ENCODE measurements at places on chromosomes 12 and 14.

- DNase-seq: no peak
Observed at GRCh38 chr14:102103062-102103695, 16.3 kb upstream of the HSP90AA1 start.

- no peak for DNase-seq
Observed at GRCh38 chr12:109092497-109093021, 713 bp downstream of the ALKBH2 start.

- DNase-seq: no peak
Observed at GRCh38 chr12:48800971-48801370, 12.1 kb upstream of the ADCY6 start.

DNA sequence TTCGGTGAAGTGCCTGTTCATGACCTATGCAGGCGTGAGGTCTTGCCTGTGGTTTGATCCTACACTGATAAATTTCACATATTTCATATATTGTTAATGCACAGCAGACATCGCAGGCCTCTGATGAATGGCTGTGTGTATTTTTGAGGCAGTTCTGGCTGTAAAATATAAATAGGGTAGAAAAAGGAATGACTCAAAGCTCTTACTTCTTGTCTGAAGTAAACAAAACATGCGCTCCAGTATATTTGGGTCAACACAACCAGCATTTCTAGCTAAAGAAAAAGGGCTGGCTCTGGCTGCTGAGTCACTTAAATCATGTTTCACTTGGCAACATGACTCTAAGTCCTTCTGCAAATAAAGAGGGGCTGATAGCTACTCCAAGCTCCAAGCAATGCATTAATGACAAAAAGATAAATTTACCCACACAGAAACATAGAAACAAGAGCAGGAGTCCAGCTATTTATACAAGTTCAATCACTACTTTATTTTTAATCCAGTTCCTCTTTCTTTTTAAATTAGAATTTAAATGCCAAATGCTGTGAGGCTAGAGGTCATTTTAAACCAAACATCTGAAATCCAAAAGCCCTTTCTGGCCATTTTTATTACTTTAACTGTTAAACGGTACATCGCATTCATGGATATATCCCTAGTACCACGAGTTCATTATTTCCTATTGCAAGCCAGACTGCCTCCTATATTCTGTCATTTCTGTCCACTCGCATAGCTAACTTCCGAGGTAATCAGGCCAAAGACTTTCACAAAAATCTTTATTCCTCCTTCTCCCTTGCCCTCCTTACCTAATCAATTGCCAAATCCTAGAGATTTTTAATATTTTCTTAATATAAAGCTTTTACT is 54.3 kb upstream of the TMCC3 start:
- no peak for DNase-seq

- DNase-seq: no peak
Observed at GRCh38 chr14:92362781-92363235, 39.8 kb downstream of the SLC24A4 start.

- DNase-seq: no peak
Observed at GRCh38 chr12:92968176-92968813, 39.2 kb upstream of the EEA1 start.

GRCh38 chr12:110844131-110844530 is 2.7 kb upstream of the CCDC63 start:
- no peak for DNase-seq

- no peak for DNase-seq
Observed at GRCh38 chr12:1533205-1533601, 61.2 kb downstream of the FBXL14 start.

DNA sequence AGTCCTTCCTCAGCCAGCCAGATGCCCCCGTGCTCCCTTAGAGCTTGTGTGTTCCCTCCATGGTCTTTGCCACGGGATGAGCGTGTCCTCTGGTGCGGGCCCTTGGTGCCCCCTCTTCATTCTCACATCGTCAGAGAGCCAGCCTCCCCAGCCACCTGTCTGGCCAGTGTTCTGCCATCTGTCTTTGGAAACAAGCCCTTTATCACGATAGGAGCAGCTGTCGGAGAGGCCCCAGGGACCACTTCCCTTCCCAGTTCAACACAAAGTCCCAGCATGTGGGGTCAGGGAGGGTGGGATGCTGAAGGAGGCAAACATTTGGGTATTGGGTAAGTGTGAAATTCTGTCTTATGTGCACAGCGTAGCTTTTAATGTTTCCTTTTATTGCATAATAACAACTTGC is 44.5 kb downstream of the DYNC1H1 start:
- DNase-seq: no peak

GRCh38 chr12:117466677-117467362 is 105.4 kb upstream of the NOS1 start:
- DNase-seq: no peak

DNA sequence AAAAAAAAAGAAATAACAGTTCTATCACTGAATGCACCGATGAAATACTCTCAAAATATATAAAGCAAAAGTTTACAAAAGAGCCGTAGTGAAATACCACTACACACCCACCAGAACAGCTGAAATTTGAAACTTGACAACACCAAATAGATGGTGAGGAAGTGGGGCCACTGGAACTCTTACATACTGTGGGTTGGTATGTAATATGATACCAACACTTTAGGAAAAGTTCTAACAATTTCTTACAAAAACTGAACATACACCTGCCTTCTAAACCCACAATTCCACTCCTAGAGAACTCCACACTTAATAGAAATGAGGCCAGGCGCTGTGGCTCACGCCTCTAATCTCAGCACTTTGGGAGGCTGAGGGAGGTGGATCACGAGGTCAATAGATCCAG is 14.1 kb downstream of the EIF5 start:
- no peak for DNase-seq

DNA sequence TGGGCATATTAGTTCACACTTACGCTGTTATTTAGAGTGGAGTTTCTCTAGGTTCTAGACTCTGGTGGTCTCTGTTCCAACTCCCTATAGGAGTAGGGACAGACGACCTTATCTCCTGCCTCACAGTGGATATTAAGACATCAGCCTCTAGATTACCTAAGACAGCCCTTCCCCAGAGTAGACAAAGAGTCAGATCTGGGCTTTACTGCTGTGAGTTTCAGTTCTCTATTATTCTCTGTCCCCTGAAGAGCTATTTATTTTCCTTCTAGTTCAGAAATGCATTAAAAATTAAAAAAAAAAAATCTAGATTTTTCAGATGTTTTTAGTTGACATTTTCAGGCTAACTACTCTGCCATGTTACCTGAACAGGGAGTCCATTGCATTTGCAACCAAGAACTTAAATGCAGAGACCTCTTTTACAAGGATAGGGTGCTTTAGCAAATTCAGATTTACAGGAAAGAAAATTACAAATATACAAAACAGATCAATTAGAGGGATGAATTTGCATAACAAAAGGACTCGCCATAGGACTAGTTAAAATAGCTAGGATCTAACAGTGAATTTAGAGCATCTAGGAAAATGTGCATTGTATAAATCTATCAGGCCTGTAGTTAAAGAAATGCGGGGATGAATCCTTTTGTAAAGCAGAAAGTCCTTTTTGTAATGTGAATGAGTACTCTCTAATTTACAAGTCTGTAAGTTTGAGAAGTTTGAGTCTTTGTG is 381.4 kb downstream of the APAF1 start:
- no peak for DNase-seq

GRCh38 chr12:107287436-107288413 is 194.4 kb upstream of the CRY1 start:
- no peak for DNase-seq

GRCh38 chr14:73685328-73685727 is 28.9 kb downstream of the PNMA1 start:
- DNase-seq: no peak

- DNase-seq: no peak
Observed at GRCh38 chr12:24252602-24253001, 303.1 kb upstream of the SOX5 start.

GRCh38 chr12:121558956-121559355 is 21.9 kb downstream of the KDM2B start:
- DNase-seq: no peak

DNA sequence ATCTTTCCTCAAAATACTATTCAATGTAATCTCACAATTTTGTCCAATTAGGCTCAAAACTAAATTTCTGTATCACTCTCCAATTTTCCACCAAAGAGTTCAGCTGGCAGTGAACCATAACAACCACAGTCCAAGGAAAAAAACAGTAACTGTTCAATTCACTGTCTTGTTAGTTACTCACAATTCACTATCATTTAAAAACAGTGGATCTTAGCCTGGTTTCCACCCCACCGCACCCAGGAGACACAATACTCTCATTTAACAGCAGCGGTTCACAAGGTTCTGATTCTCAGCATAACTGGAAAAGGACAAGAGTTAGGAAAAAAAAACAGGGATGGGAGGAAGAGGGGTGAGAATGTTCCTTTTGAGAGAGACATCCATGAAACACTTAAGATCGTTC is 40.5 kb downstream of the MED13L start:
- DNase-seq: no peak

- DNase-seq: no peak
Observed at GRCh38 chr12:130351326-130351725, 13.6 kb downstream of the PIWIL1 start.

GRCh38 chr12:130764475-130765185 is 48.5 kb upstream of the RIMBP2 start:
- DNase-seq: no peak

- no peak for DNase-seq
Observed at GRCh38 chr12:31964280-31964679, 5.1 kb downstream of the RESF1 start.

DNA sequence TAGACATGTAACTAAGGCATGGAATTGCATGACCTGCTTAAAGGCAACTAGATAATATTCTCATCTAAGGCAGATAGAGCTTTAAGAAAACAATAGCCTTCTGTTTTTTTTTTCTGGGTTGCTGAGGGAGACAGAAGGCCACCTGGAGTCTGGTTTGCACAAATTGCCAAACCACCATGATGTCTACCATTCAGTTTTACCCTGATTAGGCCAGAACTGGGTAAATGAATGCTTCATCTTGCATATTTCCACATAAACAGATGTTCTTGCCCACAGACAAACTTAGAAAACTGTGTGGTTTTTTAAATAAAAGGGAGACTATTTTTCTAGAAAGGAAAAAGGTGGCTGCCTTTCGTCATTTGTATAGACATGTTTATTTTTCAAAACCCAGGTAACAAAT is 278.7 kb upstream of the PRICKLE1 start:
- DNase-seq: no peak

- no peak for DNase-seq
Observed at GRCh38 chr12:38759621-38760020, 145.8 kb downstream of the CPNE8 start.

GRCh38 chr12:88245905-88246304 is 103.8 kb downstream of the TMTC3 start:
- DNase-seq: no peak

GRCh38 chr12:122878780-122879612 is 16.9 kb downstream of the VPS37B start:
- DNase-seq: no peak

DNA sequence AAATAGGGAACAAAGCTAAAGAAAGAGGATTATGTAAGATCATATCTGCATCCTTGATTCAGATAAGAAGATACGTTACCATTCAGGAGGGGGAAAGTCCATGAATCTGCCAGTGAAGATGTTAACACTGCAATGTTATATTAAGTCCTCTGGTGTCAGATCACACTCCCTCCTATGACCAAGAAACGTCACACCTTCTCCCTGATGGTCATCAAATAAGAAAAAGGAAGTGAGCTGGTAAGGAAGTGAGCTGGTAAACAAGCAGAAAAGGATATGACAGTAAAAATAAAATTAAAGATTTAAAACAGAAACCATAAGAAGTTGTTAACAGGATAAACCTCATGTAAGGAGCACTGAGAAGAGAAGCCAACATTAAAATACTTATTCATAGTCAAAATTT is 340.2 kb downstream of the SEC23A start:
- no peak for DNase-seq

- no peak for DNase-seq
Observed at GRCh38 chr12:9634969-9635754, 27.4 kb upstream of the KLRB1 start.

GRCh38 chr12:11133162-11133561 is 1.3 kb downstream of the TAS2R30 start:
- no peak for DNase-seq

DNA sequence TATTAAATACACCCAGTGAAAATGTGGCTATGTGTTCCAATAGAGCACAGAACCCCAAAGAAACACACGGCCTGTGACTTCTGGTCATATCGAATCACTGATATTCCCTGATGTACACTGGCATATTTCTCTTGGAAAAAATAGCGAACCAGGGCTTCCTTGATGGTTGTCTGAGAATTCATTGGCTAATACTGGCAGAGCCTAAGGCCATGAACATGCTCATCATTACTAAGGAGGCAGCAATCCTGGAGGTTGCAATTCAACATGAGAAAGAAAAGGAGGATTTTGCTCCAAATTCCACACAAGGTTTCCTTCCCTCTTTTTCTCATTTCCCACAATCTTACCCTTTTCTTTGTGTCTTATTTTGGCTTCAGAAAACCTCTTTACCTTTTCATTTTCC is 212.9 kb upstream of the HMGA2 start:
- no peak for DNase-seq

GRCh38 chr12:84089356-84089755 is 823.2 kb downstream of the SLC6A15 start:
- no peak for DNase-seq

DNA sequence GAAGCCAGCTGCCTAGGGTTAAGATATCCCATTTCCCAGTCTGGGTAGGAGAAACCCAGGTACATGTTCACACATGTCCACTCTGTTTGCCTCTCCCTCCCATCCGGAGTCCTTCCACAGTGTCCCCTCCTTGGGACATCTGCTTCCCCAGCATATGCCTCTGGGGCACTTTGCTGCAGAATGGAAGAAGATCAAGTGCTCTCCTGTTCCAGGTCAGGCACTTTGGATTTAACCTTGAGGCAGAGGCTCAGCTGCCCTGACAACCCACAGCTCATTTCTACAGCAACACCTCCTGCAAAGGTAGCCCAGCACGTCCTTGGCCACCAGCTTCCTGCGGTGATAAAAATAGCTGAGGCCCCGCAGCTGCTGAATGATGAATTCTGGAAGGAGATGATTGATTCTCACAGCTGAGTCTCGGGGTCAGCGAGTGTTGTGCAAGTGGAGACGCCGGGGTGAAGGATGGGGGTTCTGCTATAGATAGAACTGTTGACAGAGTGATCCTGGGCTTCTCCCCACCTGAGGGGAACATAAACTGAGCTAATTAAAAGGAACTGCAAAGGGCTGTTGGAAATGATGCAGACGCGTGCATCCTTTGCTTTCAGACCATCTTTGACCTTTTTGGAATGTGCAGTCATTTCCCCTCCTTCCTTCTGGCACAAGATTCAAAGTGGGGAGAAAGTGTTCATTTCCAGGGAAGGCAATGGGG is 145.0 kb downstream of the SLC38A6 start:
- DNase-seq: no peak
